ENCODE measurements at places on chromosomes 1 and 21.

DNA sequence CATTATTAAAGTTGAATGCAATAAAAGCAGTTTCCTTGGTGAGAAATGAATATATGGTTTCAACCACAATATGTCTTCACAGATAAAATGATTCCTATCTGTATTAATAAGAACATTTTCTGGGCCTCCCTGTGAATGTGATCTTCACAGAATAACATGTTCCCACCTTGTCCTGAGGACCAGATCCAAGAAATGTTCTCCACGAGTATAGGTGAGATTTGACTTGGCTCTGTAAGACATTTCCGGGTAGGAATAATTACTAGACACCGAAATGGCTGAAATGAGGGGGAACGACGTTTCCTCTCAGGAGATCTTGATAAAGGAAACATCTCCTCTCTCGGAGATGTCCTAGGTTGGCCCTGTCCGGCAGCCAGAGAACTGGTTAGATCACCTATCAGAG lies 61.4 kb downstream of the CLIC6 start:
- no peak for DNase-seq

DNA sequence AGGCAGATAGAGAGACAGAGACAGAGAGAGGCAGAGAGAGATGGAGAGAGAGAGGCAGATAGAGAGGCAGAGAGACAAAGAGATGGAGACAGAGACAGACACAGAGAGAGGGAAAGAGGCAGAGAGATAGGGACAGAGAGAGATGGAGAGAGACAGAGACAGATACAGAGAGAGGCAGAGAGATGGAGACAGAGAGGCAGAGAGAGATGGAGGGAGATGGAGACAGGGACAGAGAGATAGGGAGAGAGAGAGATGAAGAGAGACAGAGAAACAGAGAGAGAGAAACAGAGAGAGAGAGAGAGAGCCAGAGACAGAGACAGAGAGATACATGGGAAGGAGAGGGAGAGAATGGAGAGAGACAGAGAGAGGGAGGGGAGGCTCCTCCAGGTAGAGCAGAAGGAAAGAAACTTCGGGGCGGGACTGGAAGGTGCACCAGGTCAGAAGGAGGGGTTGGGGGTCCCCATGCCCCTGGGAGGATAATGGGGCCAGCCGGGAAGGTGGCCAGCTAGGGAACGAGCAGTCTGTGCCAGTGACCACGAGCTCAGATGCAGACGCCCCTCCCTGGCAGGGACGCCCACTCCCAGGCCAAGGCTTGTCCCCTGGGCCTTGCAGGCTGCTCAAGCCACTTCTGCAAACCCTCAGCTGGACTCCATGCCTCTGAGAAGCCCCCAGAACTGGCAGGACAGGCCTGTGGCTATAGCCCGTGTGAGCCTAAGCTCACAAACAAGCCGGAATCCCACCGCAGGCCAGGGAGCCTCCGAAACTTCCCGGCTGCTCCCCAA lies 3.3 kb downstream of the FNDC10 start:
- DNase-seq: no peak

- no peak for DNase-seq
These were observed 8.8 kb upstream of the FGR start for GRCh38 chr1:27643600-27644368.

DNA sequence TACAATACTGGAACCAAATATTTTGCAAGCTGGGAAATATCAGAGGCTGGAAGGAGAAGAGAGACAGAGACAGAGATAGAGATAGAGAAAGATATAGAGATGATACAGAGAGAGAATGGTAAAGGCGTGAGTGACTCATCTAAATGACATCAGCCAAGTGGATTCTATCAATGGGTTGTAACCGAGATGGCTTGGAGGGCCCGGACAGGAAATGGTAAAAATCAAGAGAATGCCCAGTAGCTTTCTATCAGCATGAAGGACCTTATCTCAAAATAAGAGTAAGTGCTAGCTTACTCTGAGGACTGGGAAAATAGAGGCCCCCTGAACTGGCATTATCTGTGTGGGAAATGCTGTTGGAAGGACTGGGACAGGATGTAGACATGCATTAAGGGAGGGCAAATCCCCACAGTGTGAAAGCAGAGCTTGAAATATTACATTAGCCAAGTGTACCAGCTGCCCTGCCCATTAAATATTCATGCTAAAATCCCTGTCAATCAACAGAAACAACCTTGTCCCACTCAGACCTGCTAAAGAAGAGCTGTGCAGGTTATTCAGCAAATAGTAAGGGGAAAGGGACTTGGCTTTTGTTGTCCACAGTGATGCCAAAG lies 76.6 kb upstream of the ZNF644 start:
- no peak for DNase-seq

DNA sequence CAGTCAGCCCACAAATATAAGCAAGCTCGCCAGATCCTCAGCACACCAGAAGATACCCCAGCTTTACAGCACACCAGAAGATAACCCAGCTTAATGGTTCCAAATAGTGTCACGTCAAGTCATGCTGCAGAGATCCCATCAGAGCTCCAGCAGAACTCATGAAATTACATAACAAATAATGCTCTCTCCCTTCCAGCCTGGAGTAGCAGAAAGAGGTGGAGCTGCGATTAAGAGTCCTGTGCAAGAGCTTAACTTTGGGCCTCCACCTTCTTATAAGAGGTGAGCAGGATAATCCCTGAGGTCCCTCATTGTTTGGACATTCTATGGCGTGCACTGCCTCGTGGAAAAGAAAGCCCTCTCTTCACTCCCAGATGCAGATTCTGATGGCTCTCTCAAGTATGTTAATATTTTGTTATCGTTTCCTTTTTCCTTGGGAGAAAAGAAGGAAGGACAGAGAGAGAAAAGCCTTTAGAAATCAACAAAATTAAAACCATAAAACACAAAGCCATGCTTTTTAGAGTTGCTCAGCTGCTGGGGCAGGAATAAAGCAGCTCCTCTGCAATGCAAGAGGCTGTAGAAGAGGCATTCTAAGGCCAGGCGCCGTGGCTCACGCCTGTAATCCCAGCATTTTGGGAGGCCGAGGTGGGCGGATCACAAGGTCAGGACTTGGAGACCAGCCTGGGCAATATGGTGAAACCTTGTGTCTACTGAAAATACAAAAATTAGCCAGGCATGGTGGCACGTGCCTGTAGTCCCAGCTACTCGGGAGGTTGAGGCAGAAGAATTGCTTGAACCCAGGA lies 59.1 kb downstream of the GLUL start:
- DNase-seq: no peak

DNA sequence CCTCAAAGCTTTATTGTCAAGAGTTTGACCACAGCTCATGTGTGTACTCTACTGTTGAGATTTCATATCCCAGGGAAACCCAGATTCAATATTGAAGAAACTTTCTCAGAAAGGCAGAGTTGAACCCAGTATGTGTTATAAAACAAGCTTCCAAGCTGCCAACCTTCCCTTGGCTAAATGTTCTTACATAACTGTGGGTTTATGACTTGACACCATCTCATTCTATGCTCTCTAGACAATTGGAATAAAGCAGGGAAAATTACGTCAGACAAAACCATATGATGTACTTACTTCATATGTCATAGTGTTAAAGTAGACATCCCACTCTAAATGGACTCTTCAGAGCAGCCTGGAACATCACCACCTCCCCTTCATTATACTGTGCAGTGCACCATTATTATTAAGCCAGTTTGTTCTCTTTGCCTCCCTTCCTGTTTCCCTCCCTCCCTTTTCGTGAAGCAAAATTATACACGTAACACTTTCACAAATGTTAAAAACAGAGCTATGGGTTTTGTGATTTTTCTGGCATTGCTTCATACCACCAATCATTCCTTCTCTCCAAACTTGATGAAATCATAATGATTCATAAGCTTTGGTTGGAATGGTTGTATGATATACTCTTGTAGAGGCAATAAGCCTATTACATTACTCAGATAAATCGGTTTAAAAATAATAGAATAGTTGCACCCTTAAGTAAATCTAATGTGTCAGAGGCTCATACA lies 507.2 kb downstream of the LTN1 start:
- no peak for DNase-seq

DNA sequence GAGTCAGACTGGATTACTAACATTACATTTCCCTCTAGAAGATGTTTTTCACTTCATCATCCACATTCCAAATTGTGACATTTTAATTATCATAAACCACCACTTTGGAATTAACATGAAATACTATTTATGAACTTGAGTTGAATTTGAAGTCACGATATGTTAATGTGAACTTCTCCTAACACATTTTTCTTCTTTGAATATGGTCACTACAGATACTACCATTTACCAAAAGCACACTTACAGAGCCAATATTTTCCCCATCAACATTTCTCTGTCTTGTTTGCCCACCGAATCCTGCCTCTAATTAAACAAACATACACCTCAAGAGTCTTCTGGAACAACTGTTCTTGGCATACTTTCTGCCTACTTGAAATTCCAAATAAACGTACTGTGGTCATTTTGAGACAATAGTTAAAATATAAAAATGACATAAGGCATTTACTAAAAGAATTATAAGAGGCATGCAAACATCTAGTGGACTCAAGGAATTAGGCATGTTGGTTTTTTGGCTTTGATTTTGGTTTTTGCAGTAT lies 177.4 kb downstream of the AKT3 start:
- DNase-seq: no peak

DNA sequence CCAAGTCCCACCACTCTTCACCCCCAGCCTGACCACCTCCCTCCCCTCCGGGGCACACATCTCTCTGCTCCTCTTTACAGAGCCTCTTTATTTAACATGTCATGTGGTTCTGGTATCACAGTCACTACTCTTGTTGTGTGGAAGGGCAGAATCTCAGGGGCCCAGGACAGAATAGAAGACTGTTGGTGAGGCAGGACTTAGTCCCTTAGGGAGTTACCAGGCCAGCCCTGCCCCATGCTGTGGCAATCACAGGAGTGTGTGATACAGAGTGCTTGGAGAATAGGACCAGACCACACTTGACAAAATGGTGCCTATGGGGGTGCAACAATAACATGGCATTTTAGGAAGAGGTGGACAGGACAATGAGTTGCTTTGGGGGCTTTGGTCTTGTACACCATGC lies 43.0 kb upstream of the CRNN start:
- DNase-seq: no peak

- no peak for DNase-seq
These were observed 41.4 kb downstream of the NOS1AP start for GRCh38 chr1:162110910-162111309.

GRCh38 chr1:198283222-198283621 lies 126.4 kb downstream of the NEK7 start:
- DNase-seq: no peak

GRCh38 chr1:219323426-219323825 lies 149.7 kb downstream of the LYPLAL1 start:
- DNase-seq: no peak

DNA sequence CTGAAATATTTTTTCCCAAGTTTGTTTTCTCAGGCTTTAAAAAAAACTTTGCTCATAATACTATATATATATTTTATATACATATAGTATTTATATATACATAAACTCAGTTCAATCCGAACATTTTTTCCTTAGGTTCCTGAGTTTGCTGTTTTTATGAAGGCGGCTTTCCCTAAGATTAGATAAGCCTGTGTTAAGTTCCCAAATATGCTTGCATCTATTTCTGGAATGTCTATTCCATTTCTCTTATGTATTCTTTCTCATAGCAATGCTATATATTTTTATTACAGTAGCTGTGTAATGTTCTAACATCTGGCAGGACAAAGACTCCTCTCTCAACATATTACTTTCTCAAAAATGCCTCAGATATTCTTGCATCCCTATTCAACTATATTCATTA lies 45.9 kb downstream of the ADSS2 start:
- DNase-seq: no peak

DNA sequence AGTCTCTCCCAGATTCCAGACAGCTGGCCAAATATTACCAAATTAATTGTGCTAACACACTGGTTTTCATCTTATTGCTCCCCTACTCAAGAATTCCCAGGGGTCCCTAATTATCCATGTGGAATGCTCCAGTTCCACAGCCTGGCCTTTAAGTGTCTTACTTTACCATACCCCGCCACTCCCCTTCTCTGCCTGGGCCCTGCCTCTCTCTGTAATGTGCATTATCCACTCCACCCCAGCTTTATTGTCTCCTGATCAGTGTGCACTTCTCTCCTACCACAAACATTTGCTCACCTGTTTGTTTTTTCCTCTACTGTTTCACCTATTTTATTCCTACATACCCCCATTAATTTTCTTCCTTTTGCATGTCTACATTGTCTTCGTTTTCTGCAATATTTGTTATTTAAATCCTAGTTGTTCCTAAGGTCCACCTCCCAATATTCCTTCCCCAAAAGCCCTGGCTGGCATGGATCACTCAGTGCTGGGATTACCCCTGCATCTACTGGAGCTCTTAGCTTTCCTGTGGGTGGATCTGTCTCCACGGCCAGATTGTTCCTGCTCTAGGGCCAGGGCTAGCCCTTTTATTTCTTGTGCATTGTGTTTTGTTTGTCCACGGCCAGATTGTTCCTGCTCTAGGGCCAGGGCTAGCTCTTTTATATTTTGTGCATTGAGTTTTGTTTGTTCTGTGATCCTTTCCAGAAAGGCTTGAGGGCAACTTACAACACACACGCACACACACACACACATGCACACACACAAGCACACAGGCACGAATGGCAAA lies 33.4 kb upstream of the ATP1B1 start:
- no peak for DNase-seq

DNA sequence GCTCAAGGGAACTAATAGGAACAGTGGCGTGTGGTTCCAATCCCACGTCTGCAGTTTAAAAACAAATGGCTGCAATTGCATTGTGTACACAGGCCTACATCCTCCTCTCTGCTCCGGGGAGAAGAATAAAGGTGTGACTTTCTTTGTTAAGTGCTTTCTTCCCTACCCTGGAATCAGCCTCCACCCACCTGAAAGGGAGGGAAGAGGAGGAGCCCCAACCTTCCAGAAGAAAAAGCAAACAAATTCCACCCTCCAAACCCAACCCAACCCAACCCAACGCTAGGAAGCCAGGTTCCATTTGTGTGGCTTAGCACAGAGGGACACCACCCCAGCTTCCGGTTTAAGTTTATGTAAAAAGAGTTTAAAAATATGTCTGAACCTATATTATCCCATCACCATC lies 11.8 kb upstream of the BACE2 start:
- no peak for DNase-seq

GRCh38 chr1:248748211-248748610 lies 7.3 kb downstream of the LYPD8 start:
- DNase-seq: no peak

DNA sequence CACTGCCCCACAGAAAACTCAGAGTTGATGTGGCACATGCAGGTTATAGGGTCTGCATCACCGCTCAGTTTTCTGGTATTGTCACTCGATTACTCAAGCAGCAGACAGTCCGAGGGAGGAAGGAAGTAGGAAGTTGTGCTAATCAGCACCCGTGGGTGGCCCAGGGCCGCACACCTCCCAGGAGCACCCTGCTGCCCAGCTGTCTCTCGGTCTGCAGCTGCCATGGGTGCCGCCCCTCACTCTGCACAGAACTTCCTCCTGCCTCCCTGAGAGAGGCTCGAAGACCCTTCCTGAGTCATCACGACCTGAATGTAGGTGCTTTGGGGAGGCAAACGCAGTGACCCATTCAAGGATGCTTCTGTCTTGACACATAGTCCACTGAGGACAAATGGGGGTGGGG lies 4.2 kb upstream of the TFF3 start:
- DNase-seq: no peak

GRCh38 chr1:207752456-207752998 lies 673 bp downstream of the CD46 start:
- peak; percentile 7 for DNase-seq

GRCh38 chr21:46374761-46375389 lies 50.9 kb downstream of the PCNT start:
- DNase-seq: no peak

Data from stimulated activated CD8-positive, alpha-beta memory T cell treated with anti-CD3 and anti-CD28 coated beads, Interleukin-7, amount 100 ng/mL, for 24 hours (primary cell).